ENCODE measurements at places on chromosomes 6 and 20.

GRCh38 chr20:2223558-2224367 lies 72.0 kb upstream of the TGM3 start:
- no peak for DNase-seq

GRCh38 chr6:108560463-108561308 lies at the start of gene FOXO3:
Gene FOXO3 (plus strand): TSS chr6:108560917. CDS start chr6:108561209, 292 bp downstream.
- DNase-seq = no peak

- DNase-seq = no peak
These were observed 129.7 kb downstream of the SLC22A3 start for GRCh38 chr6:160477901-160478300.

DNA sequence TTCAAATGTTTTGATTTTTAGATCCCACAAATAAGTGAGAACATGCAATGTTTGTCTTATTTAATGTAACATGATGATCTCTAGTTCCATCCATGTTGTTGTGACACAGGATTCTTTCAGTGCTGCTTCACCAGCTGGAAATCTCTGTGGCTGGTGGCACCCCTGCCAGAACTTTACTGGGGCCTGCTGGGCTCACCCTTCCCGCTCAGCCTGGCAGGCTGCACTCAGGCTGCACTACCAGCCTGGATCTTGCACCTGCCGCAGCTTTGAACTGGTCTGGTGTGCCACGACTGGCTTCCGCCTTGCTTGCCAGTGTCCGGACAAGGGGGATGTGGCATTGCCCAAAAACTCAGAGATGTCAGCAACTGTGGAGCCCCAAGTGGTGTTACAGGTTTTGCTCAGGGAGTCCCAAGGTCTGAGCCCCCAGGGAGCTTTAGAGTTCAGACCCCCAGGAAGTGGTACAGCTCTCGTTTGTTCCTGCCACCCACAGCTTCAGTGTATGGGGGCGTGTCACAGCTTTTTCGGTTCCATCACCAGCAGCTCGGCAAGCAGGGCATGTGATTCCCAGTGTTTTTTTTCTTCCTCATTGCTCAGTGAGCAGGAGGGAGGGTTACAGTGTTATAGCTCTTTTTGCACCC lies 72.3 kb upstream of the SYNCRIP start:
- DNase-seq = no peak

- DNase-seq = no peak
These were observed 6.8 kb upstream of the SULF2 start for GRCh38 chr20:47792021-47792618.

DNA sequence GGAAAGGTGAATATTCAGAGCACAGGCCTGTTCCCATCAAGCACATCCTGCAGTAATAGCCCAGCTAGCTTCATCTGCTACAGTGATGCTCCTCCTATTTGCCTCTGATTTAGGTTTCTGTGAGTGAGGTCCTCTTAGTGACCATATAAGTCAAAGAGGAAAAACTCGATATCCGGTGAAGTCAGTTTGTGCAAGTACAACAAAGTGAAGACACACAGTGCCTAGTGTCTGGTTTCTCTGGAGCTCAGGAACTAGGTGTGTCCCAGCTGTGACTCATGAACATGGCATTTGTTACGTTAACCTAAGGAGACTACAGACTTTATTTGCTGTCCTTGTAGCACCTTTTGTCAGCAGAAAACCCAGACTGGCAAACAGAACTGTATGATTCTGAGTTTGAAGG lies 33.9 kb downstream of the EDN1 start:
- no peak for DNase-seq

GRCh38 chr6:125804264-125804663 lies 13.5 kb downstream of the NCOA7 start:
- no peak for DNase-seq

GRCh38 chr20:1802385-1803060 lies 92.7 kb upstream of the SIRPA start:
- DNase-seq = peak; percentile 60

GRCh38 chr6:131844243-131844841 lies 36.5 kb downstream of the ENPP1 start:
- no peak for DNase-seq

- no peak for DNase-seq
These were observed 134.4 kb upstream of the STMND1 start for GRCh38 chr6:16967470-16967817.

- DNase-seq = no peak
These were observed 3.5 kb upstream of the PLCG1 start for GRCh38 chr20:41133709-41134361.

DNA sequence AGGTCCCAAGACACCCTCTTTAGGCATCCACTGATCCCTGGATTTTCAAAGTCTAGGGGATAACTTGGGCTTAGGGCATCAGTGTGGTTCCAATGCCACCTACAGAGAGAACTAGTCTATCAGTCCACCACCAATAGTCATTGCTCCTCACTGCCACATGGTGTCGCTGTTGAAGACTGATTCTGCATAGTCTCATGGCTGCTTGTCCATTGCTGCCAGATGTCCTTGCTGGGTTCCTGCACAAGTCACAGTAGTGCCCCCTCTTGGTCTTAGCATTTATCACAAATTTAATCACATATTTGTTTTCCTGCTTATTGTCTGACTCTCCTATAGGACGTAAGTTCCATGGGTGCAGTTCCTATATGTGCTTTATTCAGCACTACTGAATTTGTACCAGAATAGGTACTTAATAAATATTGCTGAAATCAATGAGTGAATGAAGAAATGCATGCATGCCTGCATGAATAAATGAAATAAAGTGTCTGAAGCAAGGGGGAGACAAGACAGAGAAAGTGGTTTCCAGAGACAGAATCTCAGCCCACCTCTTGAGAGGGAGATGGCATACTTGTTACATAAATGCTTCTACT lies 45.9 kb upstream of the RALY start:
- DNase-seq = no peak

DNA sequence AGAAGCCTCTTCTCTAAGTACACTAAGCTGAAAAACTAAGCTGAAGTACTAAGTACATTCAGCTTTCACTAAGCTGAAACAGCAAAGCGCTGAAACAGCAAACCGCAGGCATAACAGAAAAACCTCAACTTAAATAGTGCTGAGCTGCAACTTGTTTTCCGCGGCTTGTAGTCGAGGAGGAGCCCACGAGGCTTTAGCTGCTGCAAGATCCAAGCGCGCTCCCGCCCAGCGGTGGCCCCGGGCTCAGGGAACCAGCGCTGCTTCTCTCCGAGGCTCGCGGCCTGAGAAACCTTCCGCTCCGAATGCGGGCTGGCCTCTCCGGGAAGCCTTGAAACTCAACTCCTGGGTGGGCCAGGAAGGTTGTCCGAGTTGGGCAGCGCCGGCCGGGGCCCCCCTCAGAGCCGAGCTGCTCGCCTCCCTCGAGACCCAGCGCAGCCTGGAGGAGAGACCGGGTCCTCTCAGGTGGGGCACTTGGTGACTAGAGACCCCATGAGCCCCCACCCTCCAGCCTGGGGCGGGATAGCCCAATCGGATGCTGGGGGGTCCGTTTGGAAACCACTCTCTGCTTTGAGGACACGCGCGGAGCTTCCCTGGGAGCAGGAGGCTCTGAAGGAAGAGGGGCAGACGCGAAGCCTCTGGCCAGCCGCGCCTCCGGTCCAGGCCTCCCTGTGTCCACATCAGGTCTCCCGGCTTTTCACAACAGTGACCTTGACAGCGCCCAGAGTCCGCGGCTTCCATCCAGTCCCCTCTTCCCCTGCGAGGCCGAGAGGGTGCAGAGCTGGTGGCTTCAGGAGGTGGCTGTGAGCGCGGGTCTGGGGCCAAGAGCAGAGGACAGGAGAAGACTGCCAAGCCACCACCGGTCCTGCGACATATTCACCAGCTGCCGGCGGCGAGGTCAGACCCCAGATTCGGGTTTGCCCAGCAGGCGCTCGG lies 38.1 kb upstream of the HLA-E start:
- no peak for DNase-seq

GRCh38 chr6:37705239-37706051 lies 7.8 kb upstream of the MDGA1 start:
- DNase-seq = peak; percentile 68

- no peak for DNase-seq
These were observed 568 bp downstream of the CCDC170 start for GRCh38 chr6:151494235-151494935.

DNA sequence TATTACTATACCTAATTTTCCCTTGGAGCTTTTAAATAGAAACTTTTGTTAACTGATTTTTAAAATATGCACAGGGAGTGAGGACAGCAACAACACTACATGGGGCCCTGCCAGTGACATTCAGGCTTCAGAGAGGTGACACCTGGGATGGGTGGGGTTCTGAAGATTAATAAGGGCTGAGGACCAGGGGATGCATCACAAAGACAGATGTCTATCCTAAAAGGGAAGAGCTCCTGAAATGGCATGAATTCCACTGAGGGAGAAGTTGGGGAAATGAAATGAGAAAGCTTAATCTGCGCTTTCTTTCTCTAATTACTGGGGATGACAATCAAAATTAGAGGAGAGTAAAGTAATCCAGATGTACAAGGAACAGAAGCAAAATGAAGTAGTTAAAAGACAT lies 162.8 kb downstream of the BTBD9 start:
- DNase-seq = no peak

DNA sequence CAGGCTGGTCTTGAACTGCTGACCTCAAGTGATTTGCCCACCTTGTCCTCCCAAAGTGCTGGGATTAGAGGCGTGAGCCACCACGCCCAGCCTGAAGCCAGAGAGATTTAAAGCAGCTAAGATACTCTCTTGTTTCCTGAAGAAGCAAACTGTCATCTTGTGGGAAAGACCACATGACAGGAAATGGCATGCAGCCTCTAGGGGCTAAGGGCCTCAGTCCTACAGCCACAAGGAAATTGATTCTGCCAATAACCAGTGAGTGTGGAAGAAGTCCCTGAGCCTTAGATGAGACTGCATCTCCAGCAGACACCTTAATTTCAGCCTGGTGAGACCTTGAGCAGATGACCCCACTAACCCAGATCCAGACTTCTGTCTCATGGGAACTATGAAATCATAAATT lies 40.9 kb downstream of the KIZ start:
- no peak for DNase-seq

GRCh38 chr20:17538517-17539170 lies 7.5 kb upstream of the BFSP1 start:
- no peak for DNase-seq

GRCh38 chr6:43970068-43970912 lies 157.0 kb downstream of the MRPL14 start:
- DNase-seq = no peak

- no peak for DNase-seq
These were observed 374.9 kb upstream of the FLRT3 start for GRCh38 chr20:14712302-14712739.

- no peak for DNase-seq
These were observed 34.7 kb downstream of the PLEKHG1 start for GRCh38 chr6:150634176-150634963.

DNA sequence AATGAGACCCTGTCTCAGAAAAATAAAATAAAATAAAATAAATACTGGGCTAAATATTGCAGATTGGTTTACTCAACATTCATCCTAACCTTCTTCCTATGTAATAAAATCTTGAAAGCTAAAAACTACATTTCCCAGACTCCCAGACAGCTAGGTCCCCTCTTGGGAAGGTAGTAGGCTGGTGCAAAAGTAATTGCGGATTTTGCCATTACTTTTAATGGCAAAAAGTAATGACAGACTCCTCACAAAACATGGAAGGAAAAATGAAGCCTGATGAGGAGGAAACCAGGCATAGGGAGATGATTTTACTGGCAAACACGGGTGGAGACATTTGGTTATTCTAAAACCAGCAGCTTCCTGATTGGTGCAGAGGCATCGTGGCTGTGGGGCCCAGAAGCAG lies 70.6 kb upstream of the E2F3 start:
- DNase-seq = no peak

GRCh38 chr6:128032042-128032441 lies 131.2 kb upstream of the THEMIS start:
- DNase-seq = no peak

- no peak for DNase-seq
These were observed 16.6 kb downstream of the CRYBG1 start for GRCh38 chr6:106377061-106377540.

DNA sequence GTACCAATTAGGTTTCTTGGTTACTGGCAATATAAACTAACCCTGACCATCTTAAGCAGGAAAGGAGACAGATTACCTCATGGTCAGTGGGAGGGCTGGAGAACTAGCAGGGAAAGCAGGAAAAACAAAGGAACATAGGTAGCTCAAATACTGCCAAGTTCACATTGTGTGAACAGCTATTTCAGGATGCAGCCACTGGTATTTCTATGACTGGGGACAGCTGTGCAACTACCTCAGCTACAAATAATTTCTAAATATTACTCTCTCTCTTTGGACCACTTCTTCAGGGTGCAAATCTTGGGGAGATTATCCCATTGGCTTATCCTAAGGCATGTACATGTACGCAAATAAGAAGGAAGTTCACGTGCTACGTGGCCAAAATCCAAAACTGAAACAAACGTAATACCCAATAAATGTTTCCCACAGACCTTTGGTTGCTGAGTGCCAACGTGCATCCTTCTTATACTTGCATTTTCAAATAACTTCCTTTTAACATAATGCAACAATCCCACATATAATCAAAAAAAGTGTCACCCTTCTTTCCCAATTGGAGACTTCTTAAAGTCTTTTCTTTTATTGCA lies 180.9 kb downstream of the PHF3 start:
- no peak for DNase-seq

DNA sequence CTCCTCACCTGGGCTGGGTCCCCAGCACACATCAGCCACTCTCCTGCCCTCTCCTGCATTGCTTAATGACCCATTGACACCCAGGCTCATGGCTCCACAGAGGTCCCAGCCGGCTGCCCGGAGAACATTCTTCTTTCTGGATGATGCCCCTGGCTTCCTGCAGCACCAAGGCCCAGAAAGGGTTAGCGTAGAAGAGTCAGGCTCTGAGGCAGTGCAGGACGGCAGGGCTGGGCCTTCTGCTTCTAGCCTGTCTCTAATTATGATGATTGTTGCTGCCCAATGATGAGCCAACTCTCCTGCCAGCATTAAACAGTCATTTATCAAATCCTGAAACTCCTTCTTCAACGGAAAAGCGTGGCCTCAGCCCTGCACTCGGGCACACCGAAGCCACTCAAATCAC lies 66.4 kb downstream of the ZNF217 start:
- no peak for DNase-seq

- no peak for DNase-seq
These were observed 26.5 kb upstream of the ID1 start for GRCh38 chr20:31578448-31579138.

GRCh38 chr6:128336436-128337095 lies 183.8 kb downstream of the PTPRK start:
- no peak for DNase-seq

DNA sequence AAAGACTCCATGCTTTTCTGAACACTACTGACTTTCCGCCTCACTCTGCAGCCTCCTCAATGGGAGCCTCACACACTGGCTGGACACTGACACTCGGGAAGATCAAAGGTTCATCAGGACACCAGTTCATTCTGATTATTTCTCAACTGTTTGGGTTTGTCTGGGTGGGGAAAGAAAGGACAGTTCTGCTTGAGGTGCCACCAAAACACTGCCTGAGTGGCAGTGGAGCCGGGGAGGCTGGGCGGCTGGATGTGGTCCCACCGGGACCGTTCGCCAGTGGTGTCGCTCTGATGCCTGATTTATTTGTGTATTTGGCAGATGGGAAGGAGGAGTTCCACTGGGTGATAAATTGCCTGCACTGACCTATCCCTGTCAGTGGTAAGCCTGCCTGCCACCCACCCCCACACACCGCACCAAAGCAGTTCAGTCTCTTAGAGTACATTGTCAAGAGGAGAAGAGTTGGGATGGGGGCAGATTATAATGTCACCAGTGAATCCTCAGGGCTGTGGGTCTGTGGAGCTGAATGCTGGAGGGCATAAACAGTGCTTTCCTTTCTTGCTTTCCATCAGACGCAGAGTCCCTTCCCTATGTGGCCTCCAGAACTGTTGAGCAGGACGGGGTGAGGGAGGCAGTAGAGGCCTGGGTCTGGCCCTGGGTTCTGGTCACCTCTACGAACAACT lies 49.8 kb downstream of the EDN1 start:
- no peak for DNase-seq

GRCh38 chr6:120056085-120056484 lies 706.5 kb upstream of the MAN1A1 start:
- DNase-seq = no peak

All from cerebellar nuclear complex (tissue), 1 donor.